ENCODE measurements at places on chromosomes 12 and 14. TPM values are rescaled to one million over a fixed set of nuclear protein-coding genes. Genes with fewer than 3 reads are reported as not detected.

- no peak for DNase-seq
These were observed 11.4 kb upstream of the FOS start for GRCh38 chr14:75267141-75267721.

DNA sequence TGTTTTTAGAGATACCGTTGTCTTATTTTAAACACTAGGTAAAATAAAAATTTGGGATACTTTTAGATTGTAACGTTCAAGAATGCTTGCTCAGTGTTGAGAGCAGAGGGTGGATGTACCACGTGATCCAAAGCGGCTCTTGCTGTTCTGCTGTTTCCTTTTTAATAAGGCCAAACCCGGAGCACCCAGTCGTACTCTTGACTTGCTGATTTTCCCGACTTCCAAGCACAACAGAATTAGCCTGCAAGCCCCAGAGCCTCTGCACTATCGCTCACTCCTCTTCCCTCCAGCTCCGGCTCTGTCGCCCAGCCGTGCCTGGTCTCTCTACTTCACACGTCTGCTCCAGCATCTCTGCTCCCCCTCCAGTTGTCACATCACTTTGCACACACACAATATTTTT lies 77.3 kb downstream of the EMP1 start:
- no peak for DNase-seq

DNA sequence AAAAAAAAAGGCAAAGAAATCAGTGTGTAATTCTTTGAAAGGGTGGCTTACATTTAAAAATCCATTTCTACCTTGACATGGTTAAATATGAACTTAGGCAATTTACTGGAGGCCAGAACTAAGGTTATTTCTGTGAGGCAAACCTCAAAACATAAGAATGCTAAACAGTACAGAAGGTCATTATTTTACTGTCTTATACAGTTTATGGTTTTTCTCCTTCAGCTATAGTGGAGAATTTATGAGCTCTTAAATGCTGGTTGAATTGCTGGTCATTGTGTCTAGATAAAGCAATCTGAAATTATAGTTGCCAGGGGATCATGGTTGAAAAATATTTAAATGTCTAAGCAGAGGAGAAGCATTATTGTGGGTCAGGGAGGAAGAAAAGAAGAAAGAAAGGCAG lies 70.5 kb downstream of the TRIM9 start:
- DNase-seq, result no peak

GRCh38 chr12:99767809-99768208 lies 120.3 kb downstream of the GARIN6 start:
- DNase-seq, result no peak

- no peak for DNase-seq
These were observed 151.8 kb upstream of the DHRS4 start for GRCh38 chr14:23801766-23802165.

GRCh38 chr12:56104815-56105608 lies 653 bp downstream of the PA2G4 start:
- DNase-seq, result no peak

Gene VTI1B
- polyA plus RNA-seq, result 127 TPM

Gene TDP1
- 16.3 TPM for polyA plus RNA-seq

Gene RERG
- 0.12 TPM for polyA plus RNA-seq

Gene CYP46A1
- polyA plus RNA-seq, result 0.14 TPM

GRCh38 chr12:15122344-15122743 lies 98.9 kb downstream of the RERG start:
- DNase-seq, result no peak

- peak; percentile 26 for DNase-seq
These were observed 115.9 kb downstream of the MED13L start for GRCh38 chr12:116161588-116161987.

DNA sequence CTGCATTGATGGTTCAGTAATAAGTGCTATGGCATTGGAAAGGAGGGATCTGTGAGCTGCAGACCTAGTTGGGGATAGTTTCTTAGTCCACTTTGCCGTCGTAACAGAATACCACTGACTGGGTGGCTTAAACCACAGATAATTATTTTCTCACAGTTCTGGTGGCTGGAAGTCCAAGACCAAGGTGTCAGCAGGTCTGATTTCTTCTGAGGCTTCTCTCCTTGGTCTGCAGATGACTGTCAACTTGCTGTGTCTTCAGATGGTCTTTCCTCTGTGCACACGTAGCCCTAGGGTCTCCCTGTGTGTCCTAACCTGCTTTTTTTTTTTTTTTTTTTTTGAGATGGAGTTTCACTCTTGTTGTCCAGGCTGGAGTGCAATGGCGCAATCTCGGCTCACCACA lies 126.1 kb downstream of the MYRFL start:
- DNase-seq, result no peak

DNA sequence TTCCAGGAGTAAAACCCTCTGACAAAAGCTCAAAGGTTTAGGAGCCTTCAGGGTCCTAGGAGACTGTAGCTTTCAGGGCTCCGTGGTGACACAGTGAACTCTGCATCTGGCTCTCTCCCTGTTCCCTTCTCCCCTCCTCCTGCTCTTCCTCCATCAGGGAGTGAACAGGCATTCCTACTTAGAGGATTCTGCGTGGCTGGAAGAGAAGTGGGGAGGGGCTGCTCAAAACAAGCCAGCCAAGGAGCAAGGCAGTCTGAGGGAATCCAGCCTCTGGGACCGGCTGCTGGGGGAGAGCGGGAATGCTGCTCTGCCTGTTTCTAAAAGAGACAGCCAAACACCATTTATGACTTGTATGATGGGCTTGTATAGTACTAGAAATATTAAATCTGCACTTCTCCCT lies 49.5 kb downstream of the RBMS2 start:
- no peak for DNase-seq

DNA sequence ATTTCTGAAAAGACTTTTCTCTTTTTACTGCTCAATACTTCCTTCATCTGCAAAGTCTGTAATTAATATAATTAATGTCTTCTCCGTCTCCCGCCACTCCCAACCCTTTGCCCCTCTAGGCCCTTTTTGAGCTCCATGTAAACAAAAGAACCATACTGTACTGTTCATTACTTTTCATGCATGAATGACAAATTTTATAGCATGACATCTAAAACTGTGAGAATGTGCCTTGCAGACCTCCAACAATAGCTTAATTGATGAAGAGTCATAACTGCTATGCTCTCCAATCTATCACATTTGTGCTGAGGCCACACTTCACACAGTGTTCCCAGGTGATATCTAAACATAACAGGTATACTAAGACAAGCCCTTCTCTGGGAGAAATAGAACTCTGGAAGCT lies 1122.7 kb upstream of the ATXN7L3B start:
- DNase-seq, result no peak

DNA sequence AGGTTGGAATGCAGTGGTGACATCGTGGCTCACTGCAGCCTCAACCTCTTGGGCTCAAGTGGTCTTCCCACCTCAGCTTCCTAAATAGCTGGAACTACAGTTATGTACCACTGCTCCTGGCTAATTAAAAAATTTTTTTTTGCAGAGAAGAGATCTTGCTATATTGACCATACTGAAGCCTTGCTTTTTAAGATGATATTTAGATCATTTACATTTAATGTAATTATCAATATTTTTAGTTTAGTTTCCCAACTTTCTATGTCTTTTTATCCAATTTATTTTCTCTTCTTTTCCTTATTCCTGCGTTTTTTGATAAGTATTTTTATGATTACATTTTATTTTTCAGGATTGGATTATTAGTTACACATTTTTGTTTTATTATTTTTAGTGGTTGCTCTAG lies 340.1 kb downstream of the APAF1 start:
- DNase-seq, result no peak

Gene CARMIL3
- polyA plus RNA-seq, result 0.02 TPM

- no peak for DNase-seq
These were observed 174.2 kb downstream of the PPM1H start for GRCh38 chr12:62760779-62761178.

Gene PLEKHD1
- polyA plus RNA-seq, result not detected

Gene MTA1
- polyA plus RNA-seq, result 36.0 TPM

- DNase-seq, result no peak
These were observed 449.5 kb downstream of the BCAT1 start for GRCh38 chr12:24499151-24500146.

DNA sequence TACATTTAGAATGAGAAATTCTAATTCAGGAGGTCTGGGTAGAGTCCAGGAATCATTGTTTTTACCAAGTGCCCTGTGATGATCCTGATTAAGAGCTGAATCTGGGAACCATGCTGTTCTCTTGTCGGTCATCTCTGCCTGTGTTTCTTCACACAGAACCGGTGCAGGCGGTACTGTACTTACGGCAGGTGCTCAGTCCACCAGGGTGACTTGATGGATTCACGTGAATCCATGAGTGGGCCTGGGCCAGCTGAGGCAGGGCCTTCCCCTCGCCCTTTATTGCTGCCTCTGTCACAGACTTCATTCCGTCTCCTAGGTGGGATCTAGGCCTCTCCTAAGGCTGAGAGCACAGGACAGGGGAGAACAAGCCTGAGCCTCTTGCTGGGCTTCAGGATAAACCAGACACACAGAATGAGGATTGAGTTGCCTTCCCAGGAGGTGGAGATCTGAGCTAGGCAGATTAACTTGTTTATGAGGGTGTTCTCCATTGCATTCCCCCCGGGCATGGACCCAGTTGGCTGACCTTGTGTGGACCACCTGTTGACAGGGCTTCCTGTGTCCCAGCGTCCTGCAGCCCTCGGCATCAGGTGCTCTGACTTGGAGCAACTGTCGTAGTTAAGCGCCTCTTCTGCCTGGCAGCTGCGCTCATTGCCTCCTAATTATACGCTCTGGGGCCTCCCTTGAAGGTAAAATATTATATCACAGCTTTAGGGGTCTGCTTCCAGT lies 42.1 kb downstream of the B4GALNT3 start:
- no peak for DNase-seq

Gene ARMH4
- polyA plus RNA-seq, result 6.4 TPM

- DNase-seq, result peak; percentile 53
These were observed 97.8 kb downstream of the SEC23A start for GRCh38 chr14:39005044-39005880.

GRCh38 chr12:109717390-109718357 lies 4.0 kb downstream of the FAM222A start:
- DNase-seq, result no peak

DNA sequence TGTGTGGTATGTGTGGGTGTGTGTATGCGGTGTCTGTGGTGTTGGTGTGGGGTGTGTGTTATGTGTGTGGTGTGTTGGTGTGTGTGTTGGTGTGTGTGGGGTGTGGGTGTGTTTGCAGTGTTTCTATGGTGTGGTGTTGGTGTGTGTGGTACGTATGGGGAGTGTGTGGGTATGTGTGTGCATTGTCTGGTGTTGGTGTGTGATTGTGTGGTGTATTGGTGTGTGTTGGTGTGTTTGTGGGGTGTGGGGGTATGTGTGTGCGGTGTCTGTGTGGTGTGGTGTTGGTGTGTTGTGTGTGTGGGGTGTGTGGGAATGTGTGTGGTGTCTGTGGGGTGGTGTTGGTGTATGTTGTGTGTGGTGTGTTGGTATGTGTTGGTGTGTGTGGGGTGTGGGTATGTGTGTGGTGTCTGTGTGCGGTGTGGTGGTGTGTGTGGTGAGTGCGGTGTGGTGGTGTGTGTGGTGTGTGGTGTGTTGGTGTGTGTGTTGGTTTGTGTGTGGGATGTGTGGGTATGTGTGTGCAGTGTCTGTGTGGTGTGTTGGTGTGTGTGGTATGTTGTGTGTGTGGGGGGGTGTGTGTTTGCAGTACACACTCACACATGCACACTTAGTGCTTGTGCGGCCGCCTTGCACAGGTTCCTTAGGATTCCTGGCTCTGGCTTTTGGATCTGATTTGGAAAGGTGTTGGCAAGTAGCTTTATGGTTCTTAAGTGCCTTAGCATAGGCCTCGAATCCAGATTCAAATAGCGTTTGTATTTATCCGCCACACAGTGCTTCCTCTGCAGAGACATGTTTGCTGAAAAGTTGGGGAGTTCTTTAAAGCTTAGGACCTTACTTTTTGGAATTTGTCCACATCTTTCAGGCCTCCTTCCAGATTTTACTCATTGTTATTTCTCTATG lies 16.4 kb downstream of the MLXIP start:
- DNase-seq, result no peak

- DNase-seq, result no peak
These were observed 249.9 kb downstream of the AEBP2 start for GRCh38 chr12:19689226-19689625.

DNA sequence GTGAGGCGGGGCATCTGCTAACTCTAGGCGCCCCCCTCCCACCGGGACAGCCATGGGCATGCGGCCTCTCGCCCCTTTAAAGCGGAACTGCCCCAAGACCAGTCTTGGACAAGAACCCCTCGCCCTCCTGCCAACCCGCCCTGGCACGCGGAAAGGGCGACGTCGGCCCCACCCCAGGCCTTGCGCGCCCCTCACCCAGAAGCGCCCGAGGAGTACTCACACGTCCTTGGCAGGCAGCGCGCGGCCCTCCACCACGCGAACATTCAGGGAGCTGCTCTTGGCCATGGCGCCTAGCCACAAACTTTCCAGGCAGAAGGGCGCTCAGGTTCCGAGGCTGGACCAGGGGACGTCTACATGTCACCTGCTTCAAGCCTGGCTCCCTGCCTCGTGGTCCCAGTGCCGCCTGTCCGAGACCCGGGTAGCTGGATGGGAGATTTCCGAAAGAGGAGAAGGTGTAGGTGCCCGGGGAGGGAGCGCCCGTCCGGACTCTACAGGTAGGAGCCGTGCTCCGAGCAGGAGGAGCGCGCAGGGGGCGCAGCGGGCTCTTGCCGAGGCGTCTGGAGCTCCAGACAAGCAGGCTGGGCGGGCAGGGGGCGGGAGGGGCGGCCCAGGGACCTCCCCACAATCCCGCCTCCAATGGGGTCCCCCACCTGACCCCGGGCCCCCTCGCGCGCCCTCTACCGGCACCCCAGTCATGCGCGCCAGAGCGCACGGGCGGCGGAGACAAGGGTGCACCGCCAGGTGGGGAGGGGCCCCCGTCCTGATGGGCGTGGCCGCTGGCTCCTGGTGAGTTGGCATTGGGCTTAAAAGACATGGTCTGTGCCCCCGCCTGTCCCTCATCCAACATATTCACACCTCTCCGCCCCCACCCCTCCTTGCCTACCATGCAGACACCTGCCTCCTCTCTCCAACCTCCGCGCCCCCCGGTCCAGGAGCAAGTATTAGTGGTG lies at the start of gene RASAL1:
TSS of gene RASAL1 (minus strand) at position 584 of the 950 bp plus-strand sequence. CDS start at position 285, 299 bp downstream.
- no peak for DNase-seq

GRCh38 chr12:86724716-86725115 lies 468.5 kb upstream of the MGAT4C start:
- peak; percentile 36 for DNase-seq
